ENCODE measurements at places on chromosomes 6 and 20. TPM values are rescaled to one million over a fixed set of nuclear protein-coding genes. Genes with fewer than 3 reads are reported as not detected.

Gene ANKRD66
- total RNA-seq = not detected

Gene GJA10
- total RNA-seq = not detected

DNA sequence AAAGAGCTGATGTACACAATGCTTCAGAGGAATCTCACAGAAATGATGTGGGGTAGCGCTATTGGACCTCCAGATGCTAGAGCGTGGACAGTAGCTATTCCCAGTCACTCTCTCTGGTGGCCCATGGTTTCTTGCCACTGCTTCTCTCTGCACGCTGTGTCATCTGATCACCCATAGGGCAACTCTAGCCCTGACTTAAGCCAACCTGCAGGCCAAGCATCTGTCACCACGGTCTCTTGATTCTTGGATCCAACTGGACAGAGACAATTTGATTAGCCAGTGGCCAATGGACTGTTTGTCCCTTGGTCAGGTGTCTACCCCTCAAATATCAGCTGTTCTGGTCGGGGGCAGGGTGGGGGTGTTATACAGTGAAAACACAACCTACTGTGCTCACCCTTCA is 42.4 kb upstream of the TRAF3IP2 start:
- no peak overlapping the region for H3K27ac ChIP-seq
- peaks cover 18% of the 10 kb centered on the region for H3K36me3 ChIP-seq
- no peak overlapping the region for H3K4me3 ChIP-seq
- DNase-seq = no peak

DNA sequence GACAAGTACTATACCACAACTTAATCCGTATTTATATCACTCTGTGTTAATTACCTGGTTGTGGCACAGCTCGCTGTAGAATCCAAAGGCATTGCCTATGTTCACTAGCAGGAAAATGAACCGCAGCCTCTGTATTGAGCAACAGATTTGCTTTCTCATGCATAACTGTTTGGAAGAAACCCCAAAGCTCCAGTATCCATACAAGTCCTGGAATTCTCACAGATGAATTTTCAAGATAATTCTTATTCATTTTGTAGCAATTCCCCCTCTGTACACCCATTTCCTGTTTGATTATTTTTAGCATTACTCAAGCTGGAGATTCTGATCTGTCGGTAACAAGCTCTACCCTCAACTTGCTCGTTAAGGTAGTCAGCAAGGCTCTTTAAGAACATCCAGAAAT is 63.5 kb downstream of the STMND1 start:
- DNase-seq = no peak
- no peaks in the 10 kb centered on the region for H3K4me1 ChIP-seq
- H3K4me3 ChIP-seq = no peak overlapping the region
- H3K27me3 ChIP-seq = peaks cover 31% of the 10 kb centered on the region
- H3K36me3 ChIP-seq = no peaks in the 10 kb centered on the region

DNA sequence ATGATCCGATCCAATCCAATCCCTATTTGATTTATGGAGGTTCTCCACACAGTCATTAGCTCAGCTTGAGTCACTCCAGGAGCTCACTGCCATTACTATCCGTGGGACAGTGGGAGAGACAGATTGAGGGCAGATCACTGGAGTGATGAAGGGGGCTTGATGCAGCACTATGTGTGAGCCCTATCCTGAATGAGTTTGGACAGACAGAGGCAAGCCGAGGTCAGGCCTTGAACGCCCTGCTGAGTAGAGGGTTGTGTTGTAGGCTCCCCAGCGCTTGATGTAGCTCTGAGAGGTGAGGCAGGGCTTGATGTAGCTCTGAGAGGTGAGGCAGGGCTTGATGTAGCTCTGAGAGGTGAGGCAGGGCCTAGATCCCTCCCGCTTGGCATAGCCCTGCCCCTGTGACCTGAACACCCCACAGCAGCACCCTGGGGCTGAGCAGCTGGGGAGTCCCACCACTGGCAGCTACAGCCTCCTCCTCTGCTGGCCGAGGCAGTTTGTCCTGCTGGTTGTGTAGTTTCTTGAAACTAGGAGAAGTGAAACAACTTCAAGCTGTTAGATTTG is 58.7 kb downstream of the ZFAND3 start:
- H3K4me1 ChIP-seq = peaks cover 33% of the 10 kb centered on the region
- H3K27ac ChIP-seq = no peak overlapping the region
- H3K36me3 ChIP-seq = peaks cover 10% of the 10 kb centered on the region

DNA sequence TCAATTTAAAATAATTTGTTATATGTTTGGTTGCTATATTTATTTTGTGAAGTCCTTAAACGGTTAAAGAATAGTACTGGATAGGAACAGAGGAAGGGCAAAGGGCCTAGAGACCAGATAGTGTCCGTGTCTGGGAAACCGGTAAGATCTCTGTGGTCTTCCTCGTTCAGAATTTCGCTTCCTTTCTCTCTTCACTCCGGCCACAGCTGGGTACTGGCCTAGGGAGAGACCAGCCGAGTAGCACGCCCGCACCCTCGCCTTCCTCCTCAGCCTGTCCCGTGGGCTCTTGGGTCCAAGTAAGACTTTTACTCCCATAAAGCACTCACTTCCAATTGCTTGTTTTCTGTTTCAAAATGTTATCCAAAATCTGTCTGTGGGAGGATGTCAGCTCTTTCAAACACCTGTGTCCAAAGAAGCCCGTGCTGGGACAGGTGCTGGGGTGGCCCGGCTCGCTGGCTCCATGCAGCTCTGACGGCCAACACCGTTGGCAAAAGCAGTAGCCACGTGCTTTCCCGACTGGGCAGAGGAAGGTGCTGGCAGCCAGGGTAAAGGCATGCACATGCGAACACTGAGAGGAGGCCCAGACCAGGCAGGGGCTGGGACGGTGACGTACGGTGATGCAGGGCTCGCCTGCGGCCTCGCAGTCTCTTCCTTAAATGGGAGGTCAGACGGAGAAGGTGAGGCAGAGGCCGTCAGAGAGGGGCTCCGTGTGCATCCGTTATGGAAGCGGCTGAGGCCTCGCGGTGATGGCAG is 112.2 kb downstream of the IRF4 start:
- peaks cover 32% of the 10 kb centered on the region for H3K4me1 ChIP-seq
- DNase-seq = no peak
- no peaks in the 10 kb centered on the region for H3K27me3 ChIP-seq
- H3K36me3 ChIP-seq = no peaks in the 10 kb centered on the region

Gene SLC24A3
- total RNA-seq = not detected

GRCh38 chr6:87182321-87182720 is 27.0 kb downstream of the ZNF292 start:
- H3K27ac ChIP-seq = no peak overlapping the region
- H3K27me3 ChIP-seq = no peaks in the 10 kb centered on the region
- no peak for DNase-seq
- no peak overlapping the region for H3K4me3 ChIP-seq
- peaks cover 28% of the 10 kb centered on the region for H3K4me1 ChIP-seq

DNA sequence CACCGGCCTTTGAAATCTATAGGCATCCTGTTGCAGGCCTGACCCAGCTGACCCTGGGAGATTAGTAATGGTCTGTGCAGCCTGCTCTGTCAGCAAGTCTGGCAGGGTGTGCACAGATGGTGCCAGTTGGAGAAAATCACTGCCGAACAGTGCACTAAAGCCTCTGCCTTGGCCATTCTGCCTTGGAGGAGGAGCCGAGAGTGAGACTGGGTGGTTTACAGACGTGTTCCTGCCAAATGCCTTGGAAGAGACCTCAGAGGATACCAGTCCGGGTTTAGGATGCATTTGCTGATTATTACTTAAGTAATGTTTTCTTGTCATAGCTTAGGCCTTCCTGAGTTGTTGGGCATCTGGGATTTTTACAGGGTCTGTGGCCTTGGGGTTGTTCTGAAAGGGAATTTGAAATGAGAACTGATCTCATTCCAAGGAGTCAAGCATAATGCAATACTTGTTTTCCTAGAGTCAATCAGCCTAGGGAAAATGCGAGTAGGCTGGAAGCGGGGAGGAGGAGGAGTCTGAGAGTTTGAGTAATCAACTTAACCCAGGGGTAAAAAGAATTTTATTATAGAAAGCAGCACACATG is 292.1 kb downstream of the SOX4 start:
- H3K4me3 ChIP-seq = no peak overlapping the region
- no peak for DNase-seq
- H3K27ac ChIP-seq = no peak overlapping the region

DNA sequence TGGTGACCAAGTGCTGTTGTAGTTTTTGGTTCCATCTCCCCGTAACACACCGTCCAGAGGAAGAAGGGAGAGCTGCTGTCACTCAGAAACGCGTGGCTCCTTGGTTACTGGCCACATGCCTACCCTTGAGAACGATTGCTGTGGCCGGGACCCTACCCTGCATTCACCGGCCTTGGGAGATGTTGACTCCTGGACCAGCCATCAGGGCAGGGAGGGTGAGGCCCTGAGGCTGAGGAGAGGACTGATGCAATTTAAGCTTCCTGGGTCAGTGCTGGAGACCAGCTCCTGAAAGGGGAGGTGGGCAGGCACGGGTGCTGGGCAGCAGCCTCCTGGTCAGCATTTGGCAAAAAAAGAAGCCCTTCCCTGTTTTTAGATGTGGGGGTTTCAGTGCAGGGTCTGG is 31.5 kb downstream of the ERMARD start:
- no peak overlapping the region for H3K4me3 ChIP-seq
- H3K27me3 ChIP-seq = no peaks in the 10 kb centered on the region
- DNase-seq = no peak
- H3K27ac ChIP-seq = no peak overlapping the region
- peaks cover 47% of the 10 kb centered on the region for H3K36me3 ChIP-seq
- no peaks in the 10 kb centered on the region for H3K4me1 ChIP-seq

- H3K4me1 ChIP-seq = no peaks in the 10 kb centered on the region
- DNase-seq = no peak
- no peaks in the 10 kb centered on the region for H3K36me3 ChIP-seq
- no peak overlapping the region for H3K27ac ChIP-seq
- no peak overlapping the region for H3K4me3 ChIP-seq
These were observed 111.8 kb downstream of the MAP7 start for GRCh38 chr6:136438441-136438840.

Gene OR2H2
- not detected for total RNA-seq

DNA sequence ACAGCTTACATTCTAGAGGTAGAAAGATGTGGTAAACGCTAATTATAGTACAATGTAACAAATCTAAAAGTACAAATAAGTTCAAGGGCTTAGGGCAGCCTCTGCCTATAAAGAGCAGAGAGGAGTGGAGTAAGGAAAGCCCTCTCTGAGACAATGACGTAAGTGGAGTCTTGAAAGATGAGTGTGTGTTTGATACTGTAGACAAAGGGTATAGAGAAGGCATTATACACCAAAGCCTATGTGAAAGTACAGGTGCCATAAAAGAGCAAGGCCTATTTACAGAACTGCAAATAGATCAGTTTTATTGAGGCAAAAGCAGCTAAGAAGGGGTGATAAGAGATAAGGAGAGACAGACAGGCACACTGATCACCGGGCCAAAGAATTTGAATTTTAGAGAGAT is 10.9 kb downstream of the GOPC start:
- DNase-seq = no peak
- no peak overlapping the region for H3K4me3 ChIP-seq
- peaks cover 4% of the 10 kb centered on the region for H3K36me3 ChIP-seq
- no peak overlapping the region for H3K27ac ChIP-seq
- H3K4me1 ChIP-seq = peaks cover 28% of the 10 kb centered on the region
- H3K27me3 ChIP-seq = no peaks in the 10 kb centered on the region

DNA sequence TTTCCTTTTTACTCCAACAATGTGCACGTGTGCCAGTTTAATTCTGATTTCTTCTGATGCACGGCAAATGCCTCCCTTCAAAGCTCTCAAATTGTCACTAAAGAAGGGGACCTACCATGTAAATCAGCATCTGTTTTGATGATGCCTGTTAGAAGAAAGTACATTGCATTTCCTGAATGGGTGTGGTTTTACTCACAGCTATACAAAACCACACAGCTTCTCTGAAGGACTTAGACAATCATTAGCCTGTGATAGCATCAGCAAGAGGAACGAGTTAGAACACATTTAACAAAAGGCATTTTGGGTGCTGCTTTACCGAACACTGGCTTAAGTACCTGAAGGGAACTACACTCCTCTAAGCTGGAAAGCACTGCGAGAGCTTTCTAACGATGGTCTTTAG is 109.4 kb downstream of the ATXN1 start:
- H3K27ac ChIP-seq = no peak overlapping the region
- DNase-seq = peak; percentile 55
- H3K4me1 ChIP-seq = peaks cover 31% of the 10 kb centered on the region
- peaks cover 34% of the 10 kb centered on the region for H3K36me3 ChIP-seq
- H3K27me3 ChIP-seq = no peaks in the 10 kb centered on the region

Gene CYP39A1
- total RNA-seq = not detected

GRCh38 chr20:49340161-49340966 is 62.5 kb upstream of the ZNFX1 start:
- no peak overlapping the region for H3K27ac ChIP-seq
- no peak for DNase-seq
- peaks cover 1% of the 10 kb centered on the region for H3K27me3 ChIP-seq
- H3K4me3 ChIP-seq = no peak overlapping the region
- no peaks in the 10 kb centered on the region for H3K36me3 ChIP-seq

Gene EPPIN
- not detected for total RNA-seq

Gene CALHM5
- total RNA-seq = not detected

- H3K27ac ChIP-seq = no peak overlapping the region
- no peak overlapping the region for H3K4me3 ChIP-seq
- peaks cover 1% of the 10 kb centered on the region for H3K4me1 ChIP-seq
- no peaks in the 10 kb centered on the region for H3K36me3 ChIP-seq
- no peaks in the 10 kb centered on the region for H3K27me3 ChIP-seq
These were observed 109.8 kb downstream of the PTPRK start for GRCh38 chr6:128410584-128410983.

- no peak for DNase-seq
- peaks cover 41% of the 10 kb centered on the region for H3K27me3 ChIP-seq
- H3K4me1 ChIP-seq = peaks cover 9% of the 10 kb centered on the region
These were observed 726 bp upstream of the EMILIN3 start for GRCh38 chr20:41367393-41367695.

- H3K27me3 ChIP-seq = no peaks in the 10 kb centered on the region
- H3K27ac ChIP-seq = peak overlapping the region; percentile 60
- no peak overlapping the region for H3K4me3 ChIP-seq
- no peaks in the 10 kb centered on the region for H3K36me3 ChIP-seq
These were observed 121.3 kb downstream of the JPH2 start for GRCh38 chr20:44065401-44066340.

Gene CCN6
- total RNA-seq = not detected

DNA sequence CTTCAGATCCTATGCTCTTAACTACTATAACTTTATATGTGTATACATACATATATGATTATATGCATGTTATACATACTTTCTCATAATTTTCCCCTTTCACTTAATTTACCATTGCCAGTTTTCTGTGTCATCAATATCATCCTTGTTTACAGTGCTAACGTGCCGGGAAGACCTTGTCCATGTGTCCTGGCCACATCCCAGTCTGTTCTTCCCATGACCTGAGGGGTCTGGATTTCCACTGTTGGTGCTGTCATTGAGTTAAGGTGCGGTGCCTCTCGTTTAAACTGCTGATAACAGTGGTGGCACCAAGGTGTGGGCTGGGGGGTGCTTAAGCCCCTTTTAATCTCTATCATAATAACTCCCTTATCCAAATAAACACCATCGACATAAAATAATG is 8.5 kb upstream of the SDCBP2 start:
- H3K4me1 ChIP-seq = peaks cover 34% of the 10 kb centered on the region
- no peaks in the 10 kb centered on the region for H3K27me3 ChIP-seq
- peaks cover 9% of the 10 kb centered on the region for H3K36me3 ChIP-seq
- DNase-seq = no peak
- peak overlapping the region; percentile 75 for H3K27ac ChIP-seq

Gene RNF182
- not detected for total RNA-seq

Gene TTBK1
- total RNA-seq = not detected
